Activated CD4-positive, alpha-beta T cell treated with anti-CD3 and anti-CD28 coated beads, Interleukin-2, amount 50 U/mL, for 24 hours (primary cell): ENCODE measurements at places on chromosomes 6 and 20.

DNA sequence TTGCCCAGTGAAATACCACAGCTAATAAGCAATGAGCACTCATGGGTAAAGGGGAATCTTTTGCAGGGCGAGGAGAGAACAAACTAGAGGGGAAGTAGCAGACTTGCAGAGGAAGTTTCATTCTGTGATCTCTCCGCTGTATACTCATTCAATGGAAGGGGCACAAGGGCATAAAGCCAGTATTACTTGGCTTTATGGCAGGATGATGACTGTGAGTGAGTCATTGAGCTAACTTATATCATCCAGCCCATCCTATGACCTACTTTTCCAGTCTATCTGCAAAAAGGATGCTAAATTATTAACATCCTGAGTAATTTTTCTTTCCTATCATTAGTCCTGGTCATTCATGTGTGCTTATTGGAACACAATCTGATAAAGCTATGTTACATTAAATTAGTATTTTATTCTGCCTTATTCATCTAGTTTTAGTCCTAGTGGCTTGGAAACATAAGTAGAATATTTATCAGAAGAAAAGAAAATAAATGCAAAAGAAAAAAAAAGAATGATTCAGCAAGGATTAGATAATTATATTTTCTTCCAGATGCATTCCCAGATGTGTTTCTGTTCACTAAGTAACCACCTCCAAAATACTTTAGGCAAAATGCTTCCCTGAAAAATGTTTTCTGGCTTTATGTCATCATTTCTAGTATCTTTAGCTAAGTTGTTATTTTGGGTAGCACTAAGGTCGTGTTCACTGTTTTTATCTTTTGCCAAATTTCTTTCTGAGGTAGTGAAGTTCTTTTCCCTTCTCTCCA is 471.7 kb downstream of the CDKAL1 start:
- no peak for DNase-seq

- DNase-seq = no peak
Observed at GRCh38 chr6:13526727-13527670, 39.6 kb upstream of the GFOD1 start.

GRCh38 chr6:7332090-7332745 is 19.2 kb upstream of the SSR1 start:
- DNase-seq = no peak

GRCh38 chr6:129105035-129105434 is 222.1 kb downstream of the LAMA2 start:
- DNase-seq = no peak

DNA sequence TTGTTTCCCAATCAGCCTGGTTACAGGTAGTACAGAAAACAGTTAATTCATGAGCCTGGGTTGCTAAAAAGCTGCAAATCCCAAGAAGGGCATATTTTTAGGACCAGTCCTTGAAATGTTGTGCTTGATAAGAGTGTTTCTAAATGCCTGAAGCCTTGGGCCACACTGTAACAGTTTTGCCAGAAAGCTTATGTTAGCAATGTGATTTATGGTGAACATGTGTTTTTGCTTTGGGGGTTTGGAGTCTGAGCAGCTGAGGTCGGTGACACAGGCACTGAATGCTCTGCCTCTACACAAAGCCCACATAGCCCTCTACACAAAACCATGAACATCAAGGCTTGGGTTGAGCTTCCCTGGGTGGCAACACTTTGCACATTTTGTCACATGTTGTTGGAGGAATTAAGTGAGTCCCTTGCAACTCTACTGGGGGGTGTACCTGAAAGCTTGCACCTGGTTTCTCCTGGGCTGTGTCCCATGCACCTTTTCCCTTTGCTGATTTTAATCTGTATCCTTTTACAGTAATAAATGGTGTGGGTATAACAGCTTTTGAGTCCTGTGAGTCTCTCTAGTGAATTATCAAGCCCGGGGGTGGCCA is 22.2 kb downstream of the AHI1 start:
- DNase-seq = no peak

DNA sequence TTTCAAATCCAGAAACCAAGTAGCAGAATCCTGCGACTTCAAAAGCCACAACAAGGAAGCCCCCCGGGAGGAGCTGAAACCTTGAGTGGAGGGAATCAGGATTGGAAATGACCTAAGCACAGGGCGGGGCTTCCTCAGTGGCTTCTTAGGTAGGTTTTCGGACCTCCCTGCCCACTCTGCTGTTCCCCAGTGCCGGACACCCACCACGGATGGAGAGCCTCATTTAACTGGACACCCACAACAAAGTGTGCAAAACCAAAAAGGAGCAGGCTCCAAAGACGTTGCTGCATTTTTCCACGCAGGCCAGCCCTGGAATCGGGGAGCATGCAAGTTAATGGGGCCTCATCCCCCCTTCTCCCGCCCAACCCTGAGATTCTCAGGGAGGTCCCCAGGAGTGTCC is 144.4 kb downstream of the NFATC2 start:
- DNase-seq = no peak

DNA sequence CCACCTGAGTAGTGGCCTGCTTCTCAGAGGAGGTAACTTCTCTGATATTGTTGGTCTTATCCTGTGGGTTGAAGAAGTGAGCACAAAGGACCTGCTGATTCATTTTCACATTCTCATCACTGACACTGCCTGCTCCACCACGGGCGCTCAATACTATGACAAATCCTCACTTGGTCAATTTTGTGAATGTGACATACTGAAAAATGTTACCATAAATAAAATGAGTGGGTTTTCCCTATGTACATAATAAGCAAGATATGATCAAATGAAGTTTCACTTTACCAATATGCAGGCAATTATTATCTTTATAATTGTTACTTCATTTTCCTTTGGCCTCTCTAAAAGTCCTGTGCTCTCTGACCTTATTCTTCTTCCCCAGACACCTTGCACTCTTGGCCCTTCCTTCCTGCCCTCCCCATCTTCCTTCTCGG is 71.5 kb upstream of the RIPOR2 start:
- no peak for DNase-seq

DNA sequence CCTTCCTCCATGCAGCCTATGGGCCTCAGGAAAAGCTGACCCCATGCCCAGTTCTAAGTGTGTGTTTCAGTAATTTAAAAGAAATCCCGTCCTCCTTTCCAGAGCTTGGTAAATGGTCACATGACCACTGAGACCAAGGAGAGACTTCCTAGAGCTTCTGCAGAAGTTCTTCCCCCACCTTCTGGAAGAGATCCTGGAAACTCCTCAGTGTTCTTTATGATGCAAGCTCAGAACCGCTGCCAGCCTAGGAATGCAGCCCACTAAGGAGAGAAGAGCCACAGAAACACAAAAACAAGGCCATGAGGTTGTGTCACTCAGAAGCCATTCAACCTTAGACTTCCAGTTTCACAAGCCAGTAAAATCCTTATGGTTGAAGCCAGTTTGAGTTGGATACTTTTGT is 348.4 kb downstream of the TPBG start:
- no peak for DNase-seq

DNA sequence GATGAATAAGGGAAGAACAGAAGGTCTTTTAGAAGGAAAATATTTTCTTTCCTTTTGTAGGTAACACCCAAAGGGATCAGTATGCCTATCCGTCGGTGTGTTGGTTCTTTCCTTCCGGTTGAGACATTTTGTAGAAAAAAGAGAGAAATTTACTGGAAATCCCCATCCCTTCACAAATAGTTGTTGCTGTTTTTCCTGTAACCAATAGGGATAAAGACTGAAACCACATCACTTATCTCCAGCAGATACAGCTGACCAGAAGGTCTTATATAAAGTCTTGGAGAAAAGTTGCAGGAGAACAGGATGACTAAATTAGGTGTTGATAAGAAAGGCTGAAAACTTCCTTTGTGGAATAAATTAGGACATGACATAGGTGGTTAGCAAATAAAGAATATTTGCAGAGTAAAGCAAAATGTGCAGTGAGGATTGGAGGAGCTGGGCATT is 14.8 kb upstream of the HLA-DRB1 start:
- DNase-seq = no peak

- DNase-seq = no peak
Observed at GRCh38 chr6:130931683-130932082, 104.5 kb downstream of the SMLR1 start.

DNA sequence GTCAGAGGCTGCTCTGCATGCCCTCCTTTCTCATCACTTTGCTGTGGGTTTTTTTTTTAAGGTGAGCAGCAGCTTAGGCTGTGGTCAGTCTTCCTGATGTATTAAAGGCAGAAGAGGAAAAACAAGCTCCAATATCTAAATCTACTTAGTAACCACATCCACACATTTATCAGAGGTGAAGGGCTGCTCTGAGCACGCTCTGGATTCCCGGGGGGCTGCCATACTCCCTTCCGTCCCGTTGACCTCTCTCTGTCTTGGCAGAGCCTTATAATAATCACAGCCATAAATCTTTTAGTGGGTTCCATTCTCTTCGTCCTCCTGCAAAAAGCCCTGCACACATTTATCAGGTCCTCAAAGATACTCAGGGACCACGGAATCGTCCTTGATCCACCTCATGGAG is 2.7 kb upstream of the LEMD2 start:
- no peak for DNase-seq

GRCh38 chr6:37680668-37681067 is 17.0 kb downstream of the MDGA1 start:
- DNase-seq = no peak

GRCh38 chr6:77173472-77174074 is 289.7 kb downstream of the HTR1B start:
- DNase-seq = no peak

DNA sequence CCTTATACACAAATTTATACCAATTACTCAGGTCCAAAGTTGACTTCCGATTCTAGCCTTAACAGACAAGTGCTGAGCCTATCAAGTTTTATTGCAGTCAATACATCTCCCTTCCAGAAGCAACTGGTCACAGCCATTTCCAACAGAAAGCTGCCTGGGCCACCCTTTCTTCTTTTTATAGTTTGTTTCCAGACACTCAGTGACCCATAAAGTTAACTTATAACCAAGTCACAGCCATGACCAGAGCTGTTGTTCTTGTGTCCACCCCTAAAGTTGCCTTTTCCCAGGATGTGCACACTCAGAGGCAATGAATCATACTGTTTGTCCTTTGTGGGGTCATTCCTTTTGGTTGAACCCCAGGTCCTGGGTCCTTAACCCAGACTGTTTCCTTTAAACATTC is 89.9 kb downstream of the CD83 start:
- no peak for DNase-seq

DNA sequence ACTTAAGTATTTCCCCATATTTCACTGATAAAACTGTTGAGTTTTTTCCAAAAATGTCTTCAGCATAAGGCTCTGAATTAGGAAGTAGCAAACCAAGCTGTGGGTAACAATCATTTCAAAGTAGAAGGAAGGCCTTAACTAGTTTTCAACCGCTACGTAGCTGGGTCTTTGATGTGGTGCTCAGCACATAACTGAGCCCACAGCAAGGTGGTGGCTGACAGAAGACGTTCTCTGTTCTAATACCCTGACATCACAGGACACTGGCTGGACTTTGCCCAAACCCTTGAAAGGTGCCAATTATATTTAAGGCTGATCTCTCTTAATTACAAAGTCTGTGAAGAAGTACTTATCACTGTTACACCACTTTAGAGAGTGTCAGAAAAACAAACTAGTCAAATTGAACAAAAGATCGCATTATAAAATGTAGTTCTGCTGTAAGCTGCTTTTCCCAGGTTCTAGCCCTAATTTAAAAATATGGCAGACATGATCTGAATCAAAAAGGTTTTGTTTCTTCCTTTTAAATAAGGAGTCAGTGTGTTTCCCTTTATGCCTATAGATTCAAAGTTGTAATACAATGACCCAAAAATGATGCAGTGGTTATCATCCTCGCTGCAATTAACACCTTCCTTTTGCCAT is 26.7 kb downstream of the MAN1A1 start:
- no peak for DNase-seq

GRCh38 chr6:118559659-118560058 is 11.6 kb downstream of the PLN start:
- DNase-seq = no peak

- DNase-seq = no peak
Observed at GRCh38 chr6:106628658-106629102, 618 bp downstream of the RTN4IP1 start.

- DNase-seq = no peak
Observed at GRCh38 chr6:1622851-1623768, 13.4 kb downstream of the FOXC1 start.

DNA sequence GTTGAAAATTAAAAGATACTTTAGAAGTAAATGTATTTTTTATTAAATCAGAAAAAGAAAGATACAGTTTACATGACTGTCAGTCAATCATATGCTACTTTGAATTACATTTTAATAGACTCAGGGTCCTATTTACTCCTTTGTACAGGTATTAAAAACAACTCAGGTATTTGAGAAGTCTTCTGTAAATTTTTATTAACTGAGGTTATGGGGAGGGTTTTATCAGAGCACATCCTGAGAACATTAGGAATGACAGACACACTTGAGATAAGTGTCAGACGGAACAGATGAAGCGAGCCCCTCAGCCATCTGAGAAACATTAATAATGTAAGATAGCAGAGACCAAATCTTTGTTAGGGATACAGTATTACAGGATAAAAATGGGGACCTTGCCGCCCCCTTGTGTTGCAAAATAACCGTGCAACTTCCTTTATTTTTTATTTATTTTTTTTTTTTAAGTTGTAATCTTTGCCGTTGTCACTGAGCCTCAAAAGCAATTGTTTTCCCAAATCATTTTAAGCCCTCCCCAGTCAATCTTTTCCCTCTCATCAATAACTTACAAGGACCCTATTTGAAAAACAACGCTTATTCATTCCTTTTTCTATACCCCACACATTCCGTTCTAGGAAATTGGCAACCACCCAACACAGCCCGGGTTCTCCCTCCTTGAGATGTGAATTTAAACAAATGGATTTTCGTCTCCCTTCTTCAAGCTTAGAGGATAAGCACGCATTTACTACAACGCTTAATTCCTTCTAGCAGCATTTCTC is 126.7 kb downstream of the BCAS1 start:
- no peak for DNase-seq

- DNase-seq = no peak
Observed at GRCh38 chr20:44003609-44004008, 89.0 kb downstream of the TOX2 start.

DNA sequence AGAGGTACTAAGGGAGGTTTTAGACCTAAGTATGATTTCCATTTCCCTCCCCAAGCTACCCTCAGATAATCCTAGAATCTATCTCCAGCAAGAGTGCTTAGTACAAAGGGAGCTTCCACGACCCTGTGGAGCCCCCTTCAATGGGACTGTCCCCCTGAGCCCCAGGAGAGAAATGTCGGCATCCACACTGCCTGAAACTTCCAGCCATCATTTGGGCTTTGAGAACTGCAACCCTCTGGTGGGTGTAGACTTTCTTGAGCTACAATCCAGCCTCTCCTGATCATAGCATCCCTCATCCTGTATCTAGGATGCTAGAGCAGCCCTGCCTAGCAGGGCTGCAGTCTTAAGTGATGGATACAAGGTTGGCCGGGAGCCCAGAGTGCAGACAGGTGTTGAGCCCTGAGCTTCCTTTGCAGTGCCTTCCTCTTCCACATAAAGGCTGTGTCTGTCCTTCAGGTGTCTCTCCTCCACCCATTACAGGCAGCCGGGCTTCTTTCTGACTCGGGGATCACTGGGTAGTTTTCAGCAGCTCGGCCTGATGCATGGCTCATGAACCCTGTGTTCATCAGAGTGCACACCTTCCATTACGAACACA is 424.5 kb downstream of the PREX1 start:
- DNase-seq = no peak

GRCh38 chr20:15637950-15638754 is 935.1 kb downstream of the KIF16B start:
- DNase-seq = no peak

GRCh38 chr6:137867685-137868509 is 838 bp downstream of the TNFAIP3 start:
- DNase-seq = no peak
